ENCODE measurements at places on chromosomes 1 and 21. TPM values are rescaled to one million over a fixed set of nuclear protein-coding genes. Genes with fewer than 3 reads are reported as not detected.

DNA sequence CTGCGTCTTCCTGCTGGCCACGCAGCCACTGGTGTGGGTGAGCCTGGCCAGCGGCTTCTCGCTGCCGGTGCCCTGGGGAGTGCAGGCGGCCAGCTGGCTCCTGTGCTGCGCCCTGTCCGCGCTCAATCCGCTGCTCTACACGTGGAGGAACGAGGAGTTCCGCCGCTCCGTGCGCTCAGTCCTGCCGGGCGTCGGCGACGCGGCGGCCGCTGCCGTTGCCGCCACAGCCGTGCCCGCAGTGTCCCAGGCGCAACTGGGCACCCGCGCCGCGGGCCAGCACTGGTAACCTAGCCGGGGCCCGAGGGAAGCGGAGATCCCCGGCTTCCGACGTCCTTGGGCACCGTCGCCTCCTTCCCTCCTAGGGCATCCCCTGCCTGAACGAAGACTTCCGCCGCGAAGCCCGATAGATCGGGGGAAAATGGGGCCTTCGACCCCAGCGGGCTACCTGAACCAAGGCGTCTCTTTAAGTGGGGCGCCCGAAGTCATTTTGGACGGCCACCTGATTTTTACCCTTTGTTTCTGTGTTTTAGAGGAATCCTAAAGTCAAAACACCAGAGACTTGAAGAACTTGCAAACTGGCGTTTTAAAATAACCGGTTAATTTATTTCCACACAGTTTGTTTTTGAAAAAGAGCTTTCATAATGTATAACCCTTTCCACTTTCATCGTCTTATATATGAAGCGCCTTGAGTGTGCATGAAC is 2.0 kb downstream of the GPR88 start:
- H3K36me3 ChIP-seq = no peaks in the 10 kb centered on the region
- H3K4me1 ChIP-seq = peaks cover 20% of the 10 kb centered on the region
- H3K4me3 ChIP-seq = no peak overlapping the region
- H3K27me3 ChIP-seq = peaks cover 8% of the 10 kb centered on the region
- no peak overlapping the region for H3K27ac ChIP-seq

DNA sequence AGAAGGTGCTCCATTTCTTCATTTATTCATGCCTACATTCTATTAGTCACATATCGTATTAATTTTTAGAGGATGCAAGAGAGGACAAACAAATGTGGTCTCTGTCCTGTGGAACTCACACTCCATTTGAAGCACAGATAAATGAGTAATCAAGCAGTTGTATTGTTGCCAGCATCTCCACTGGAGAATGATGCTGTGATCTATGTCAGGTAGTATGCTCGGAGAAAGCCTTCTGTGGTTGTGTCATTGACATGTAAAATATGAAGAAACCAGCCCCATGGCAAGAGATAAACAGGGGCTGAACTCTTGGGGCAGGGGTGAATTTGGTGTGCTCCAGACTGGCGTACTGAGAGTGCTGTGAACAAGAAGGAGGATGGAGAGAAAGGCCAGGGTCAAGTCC is 101.2 kb downstream of the FASLG start:
- H3K4me1 ChIP-seq = no peaks in the 10 kb centered on the region
- no peaks in the 10 kb centered on the region for H3K36me3 ChIP-seq
- no peak overlapping the region for H3K4me3 ChIP-seq
- H3K27me3 ChIP-seq = no peaks in the 10 kb centered on the region
- H3K27ac ChIP-seq = no peak overlapping the region
- no peak for DNase-seq

F5 gene
- total RNA-seq = 4.2 TPM

- no peaks in the 10 kb centered on the region for H3K27me3 ChIP-seq
- no peak overlapping the region for H3K27ac ChIP-seq
- H3K4me3 ChIP-seq = no peak overlapping the region
These were observed 68.9 kb downstream of the CCDC185 start for GRCh38 chr1:223462047-223462630.

- peaks cover 9% of the 10 kb centered on the region for H3K4me1 ChIP-seq
- no peak overlapping the region for H3K4me3 ChIP-seq
- H3K36me3 ChIP-seq = no peaks in the 10 kb centered on the region
- no peak for DNase-seq
These were observed 250 bp downstream of the F5 start for GRCh38 chr1:169586067-169586394.
